ENCODE measurements at places on chromosomes 13 and 19.

GRCh38 chr19:38455031-38455430 lies 21.5 kb downstream of the RYR1 start:
- no peak for DNase-seq

GRCh38 chr19:38702278-38702677 lies 42.0 kb downstream of the CAPN12 start:
- no peak for DNase-seq

GRCh38 chr13:65915195-65915594 lies 1314.9 kb downstream of the PCDH9 start:
- DNase-seq, result no peak

GRCh38 chr13:65600702-65601101 lies 1629.4 kb downstream of the PCDH9 start:
- no peak for DNase-seq

DNA sequence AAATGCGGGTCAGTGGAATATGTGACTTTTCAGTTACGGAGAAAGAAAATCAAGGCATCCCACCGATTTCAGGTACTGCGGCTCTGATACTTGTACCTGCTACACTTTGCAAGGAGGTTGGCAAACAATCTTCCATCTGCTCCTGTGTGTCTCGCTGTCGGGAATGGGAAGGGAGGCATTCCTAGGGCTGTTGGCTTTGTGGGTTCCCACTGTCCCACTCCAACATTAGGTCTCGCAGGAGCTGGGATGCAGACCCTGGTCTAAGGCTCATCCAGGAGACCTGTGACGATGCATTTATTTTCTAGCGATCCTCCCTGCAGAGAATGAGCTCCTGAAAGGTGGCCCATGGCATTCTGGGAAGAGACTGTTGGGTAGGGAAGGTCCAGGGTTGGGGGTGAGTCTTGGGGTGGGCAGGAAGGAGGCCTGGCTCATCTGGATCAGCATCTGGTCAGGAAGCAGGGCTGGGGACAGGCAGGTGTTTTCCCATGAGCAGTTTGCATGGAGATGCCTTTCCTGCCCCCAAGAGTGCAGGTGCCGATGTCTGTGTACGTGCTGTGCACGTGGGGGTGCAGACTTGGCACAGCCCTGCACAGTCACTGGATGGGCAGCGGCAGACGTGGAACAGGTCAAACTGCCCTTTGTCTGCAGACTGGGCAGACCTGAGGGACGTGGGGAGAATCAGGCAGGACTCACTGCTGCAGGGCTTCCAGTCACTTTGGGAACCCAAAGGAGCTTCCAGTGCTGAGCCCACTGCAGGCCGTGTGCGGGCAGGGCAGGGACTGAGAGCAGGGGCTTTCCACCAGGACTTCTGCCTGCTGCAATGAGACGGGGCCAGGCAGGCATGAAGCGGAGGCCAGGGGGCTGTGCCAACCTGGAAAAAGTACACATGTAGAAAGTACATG lies 152.4 kb downstream of the TEX29 start:
- no peak for DNase-seq

GRCh38 chr13:50511877-50512341 lies 331.6 kb downstream of the DLEU7 start:
- DNase-seq, result no peak

GRCh38 chr13:21980049-21980448 lies 309.2 kb downstream of the FGF9 start:
- DNase-seq, result no peak

Measured in activated T-cell treated with anti-CD3 and anti-CD28 coated beads, Interleukin-2, amount 50 U/mL, for 1 hour (primary cell).